Activated naive CD4-positive, alpha-beta T cell (primary cell): ENCODE measurements at places on chromosomes 16 and 17.

- no peak for DNase-seq
Measured at GRCh38 chr17:53628011-53628410, 194.7 kb upstream of the KIF2B start.

DNA sequence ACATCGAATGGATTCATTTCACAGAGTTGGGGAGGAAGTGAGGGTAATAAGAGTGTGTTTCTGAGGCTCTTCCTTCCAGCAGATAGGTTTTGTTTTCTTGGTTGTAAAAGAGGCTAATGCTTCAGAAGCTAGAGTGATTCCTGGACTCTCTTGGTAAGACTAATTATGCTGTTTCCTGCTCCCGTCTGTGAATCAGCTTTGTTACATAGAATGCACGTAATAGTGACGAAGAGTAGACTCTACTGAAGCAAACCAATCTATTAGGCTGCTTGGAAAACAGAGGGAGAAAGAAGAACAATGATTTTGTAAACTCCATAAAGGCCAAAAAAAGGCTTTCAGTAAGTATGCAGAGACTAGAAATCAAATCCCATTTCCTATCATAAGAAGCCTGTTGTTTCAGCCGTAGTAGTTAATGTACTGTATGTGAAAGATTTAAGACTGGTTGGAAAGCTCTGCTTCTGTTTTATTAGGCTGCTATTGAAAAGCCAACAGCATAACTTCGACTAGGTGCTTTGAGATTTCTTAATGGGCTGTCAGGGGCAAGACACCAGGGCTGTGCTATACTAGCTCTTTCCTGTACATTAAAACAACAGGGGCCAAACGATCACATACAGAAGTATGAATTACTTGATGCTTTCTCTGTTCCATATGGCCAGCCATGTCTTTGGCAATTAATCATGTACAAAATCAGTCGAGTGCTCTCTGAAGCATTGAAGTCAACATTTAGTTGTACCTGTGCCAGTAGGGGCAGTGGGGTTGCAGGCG lies 219.0 kb downstream of the FTO start:
- DNase-seq: no peak

DNA sequence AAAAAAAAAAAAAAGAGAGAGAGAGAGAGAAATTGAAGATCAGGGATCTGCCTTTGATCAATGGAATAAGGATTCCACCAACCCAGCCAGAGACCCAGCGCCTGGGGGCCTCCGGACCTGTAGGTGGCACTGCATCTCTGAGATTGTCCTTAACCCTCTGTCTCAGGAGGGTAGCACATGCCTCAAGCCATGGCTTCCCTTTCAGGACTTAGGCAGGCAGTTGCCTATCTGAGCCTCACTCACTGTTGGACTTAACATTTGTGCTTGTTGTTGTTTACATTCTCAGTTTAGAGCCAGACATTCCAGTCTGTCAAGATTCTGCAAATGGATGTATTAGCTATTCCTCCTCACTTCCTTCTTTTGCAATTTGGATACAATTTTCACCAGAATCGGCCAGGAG lies 5.1 kb upstream of the SCNN1B start:
- DNase-seq: no peak

GRCh38 chr17:28843816-28844148 lies 1.2 kb upstream of the FAM222B start:
- DNase-seq: no peak

DNA sequence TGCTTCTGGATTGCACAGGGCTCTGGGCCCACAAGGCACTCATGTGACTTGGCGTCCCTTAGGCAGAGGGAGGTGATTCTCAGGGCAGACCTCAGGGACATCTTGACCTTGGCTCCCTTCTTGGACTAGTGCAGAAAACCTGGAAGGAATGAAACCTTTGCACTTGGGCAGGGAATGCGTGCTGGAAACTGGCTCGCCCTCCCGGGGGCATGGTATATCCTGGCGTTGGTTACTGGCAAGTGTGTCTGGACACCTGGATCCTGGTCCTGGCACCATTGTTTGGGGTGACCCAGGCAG lies 63.5 kb upstream of the LGALS9 start:
- no peak for DNase-seq

GRCh38 chr17:75588596-75589011 lies 1.0 kb downstream of the MYO15B start:
- DNase-seq: no peak

DNA sequence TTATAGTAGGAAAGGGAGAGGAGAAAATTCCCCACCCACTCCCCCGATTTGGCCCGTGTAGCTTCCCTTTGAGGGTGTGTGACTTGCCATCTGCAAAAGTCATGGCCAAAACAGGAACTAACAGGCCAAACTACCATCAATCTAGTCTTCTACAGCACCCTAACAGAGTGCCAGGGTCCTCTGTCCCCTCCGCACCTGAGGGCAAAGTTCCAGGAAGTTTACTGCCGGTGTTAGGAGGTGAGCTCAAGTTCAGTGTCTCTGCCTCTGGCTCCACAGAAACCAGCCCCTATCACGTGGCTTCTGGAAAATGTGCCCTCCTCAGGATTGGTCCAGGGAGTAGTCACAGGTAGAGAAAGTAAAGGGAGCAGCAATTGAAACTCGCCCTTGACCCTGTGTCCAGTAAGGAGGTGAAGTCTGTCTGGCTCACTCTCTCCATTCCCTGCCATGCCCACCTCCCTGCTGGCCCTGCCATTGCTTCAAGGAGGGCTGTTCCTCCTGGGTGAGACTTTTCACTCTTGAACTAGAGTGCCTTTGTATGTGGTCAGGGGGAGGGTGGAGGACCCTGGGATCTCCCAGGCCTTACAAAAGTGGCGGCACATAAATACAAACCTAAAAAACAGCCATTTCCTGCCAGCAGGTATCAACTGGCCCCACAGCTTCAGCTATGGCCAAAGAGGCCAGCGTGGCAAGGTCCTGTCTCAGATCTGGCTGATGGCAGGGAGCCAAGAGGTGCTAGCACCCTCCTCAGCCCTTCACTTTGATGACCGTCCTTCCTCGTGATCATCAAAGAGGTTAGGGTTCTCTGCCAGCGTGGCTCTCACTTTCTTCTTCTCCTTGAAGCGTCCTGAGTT lies 5.3 kb downstream of the PRR15L start:
- DNase-seq: no peak

GRCh38 chr17:71337938-71338337 lies 782.9 kb upstream of the SOX9 start:
- no peak for DNase-seq

DNA sequence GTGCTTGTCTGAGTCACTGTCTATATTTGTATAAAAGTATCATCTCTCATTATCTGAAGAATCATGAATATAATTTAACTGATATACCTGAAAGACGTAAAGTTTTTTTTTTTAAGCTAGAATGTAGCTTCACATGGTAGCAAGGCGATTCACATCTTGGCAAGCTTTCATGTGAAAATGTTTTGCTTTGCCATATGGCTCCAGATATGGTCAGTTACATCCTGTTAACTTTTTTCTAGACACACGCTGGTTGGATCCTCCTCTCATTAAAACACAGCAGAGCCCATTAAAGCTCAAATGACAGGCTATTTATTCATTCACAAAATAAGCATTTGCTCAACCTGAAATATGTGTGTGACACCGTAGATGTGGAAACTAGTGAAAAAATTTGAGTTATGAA lies 412.8 kb downstream of the KIF2B start:
- no peak for DNase-seq

GRCh38 chr16:11251525-11252481 lies 4.2 kb downstream of the SOCS1 start:
- DNase-seq: peak; percentile 69

DNA sequence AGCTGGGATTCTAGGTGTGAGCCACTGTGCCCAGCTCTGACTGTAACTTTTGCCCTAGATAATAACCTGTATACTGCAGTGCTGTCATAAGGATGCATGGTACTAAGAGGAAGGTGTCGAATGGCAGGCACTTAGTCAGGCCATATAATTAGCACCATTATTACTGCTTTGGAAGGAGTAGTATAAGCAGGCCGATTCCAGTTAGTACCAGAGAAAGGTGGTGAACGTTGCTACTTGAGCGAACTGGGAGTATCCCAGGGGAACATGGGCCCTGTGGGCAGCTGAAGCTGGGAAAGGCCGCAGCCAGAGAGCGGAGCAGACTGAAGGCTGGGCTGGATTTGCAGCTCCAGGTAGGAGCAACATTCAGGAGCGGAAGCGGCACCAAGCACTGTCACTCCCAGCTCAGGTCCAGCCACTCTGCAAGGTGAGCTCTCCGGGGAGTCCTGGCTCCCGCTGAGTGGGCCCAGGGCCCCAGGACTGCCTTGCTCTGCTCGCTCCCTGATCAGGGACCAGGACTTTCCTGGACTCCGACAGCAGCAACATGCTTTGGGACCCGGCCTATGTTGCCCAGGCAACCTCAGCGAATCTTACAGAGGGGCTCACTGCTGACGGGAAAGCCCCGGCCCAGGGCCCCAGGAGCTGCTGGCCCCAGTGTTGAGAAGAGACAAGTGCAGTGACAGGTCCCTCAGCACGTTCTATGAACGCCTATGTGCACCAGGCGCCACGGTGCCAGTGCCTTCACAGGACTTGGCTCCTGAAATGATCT lies 28.6 kb downstream of the C16orf74 start:
- DNase-seq: no peak
